ENCODE measurements at places on chromosomes 1 and 21.

DNA sequence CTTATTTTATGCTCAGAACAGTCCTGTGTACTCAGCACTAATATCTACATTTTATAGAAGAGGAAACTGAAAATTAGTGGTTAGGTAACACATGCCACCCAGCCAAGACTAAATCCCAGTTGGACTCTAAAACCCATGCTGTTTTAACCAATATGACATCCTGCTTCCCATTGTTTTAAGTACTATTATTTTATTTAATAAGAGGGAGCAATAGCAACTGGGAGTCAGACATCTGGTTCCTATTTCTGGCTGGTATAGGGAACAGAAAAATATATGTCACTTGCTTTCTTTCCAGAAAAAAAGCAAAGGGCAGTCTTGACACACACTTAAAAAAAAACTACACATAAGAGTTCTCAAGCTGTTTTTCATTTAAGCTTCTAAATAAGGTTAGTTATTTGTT lies 11.9 kb downstream of the KLHL12 start:
- DNase-seq, result no peak

- no peak for DNase-seq
Observed at GRCh38 chr1:22142315-22143064, 407 bp downstream of the WNT4 start.

DNA sequence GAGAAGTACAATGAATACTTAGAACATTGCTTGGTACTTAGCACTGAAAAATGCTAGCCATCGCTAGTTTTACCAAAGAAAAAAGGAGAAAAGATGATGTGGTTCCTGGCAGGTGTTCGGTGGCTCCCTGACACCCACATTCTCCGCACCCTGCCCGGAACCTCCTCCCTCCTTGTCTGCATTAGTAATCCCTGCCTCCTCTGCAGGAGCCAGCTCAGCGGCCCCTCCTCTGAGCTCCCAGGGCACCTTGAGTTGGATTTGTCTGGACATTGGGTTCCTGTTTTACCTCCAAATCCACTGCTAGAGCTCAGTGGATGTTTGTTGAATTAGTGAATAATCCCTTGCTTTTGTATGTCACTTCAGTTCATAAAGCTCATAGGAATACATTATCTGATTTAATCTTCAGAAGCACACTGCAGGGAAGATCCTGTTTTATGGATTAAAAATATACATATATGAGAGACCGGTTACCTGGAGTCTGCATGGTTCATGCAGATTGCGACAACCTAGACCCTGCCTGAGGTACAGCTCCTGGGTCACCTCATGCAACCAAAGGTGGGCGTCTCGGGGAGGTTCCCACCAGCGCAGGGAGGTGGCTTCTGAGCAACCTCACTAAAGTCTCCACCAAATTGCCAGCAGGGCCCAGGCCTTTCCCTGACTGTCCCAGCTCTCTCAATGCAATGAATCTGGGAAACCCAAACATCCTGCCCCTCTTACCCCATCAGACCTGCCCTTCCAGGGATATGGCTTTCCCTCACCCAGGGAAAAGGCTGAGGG lies 24.2 kb downstream of the PCAT6 start:
- no peak for DNase-seq

DNA sequence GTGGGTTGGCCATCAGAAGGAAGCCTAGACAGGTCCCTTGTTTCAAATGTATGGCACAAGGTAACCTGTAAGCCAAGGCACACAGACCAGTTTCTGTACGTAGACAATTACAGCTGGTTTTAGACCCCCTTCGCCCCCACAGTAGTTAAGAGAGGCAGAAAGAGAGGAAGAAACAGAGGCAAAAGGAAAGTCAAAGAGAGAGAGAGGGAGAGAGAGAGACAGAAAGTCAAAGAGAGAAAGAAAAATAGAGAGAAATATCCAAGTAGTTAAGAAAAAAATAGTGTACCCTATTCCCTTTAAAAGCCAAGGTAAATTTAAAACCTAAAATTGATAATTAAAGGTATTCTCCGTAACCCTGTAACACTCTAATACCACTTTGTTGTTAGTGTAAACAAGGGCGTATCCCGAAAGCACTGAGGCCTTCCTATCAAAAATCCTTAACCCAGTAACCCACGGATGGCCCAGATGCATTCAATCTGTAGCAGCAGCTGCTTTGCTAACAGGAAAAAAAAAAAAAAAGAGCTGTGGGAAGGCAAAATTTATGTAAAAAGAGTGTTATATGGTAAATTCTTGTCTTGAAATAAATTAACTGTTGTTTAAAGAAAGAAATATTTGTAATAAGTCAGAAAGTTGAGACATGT lies 49.4 kb downstream of the ADCY10 start:
- DNase-seq, result no peak
